Stimulated activated CD4-positive, alpha-beta T cell treated with anti-CD3 and anti-CD28 coated beads, Interleukin-1b, Interleukin-23, amount 100 ng/mL, for 24 hours (primary cell): ENCODE measurements at places on chromosomes 16 and 17.

DNA sequence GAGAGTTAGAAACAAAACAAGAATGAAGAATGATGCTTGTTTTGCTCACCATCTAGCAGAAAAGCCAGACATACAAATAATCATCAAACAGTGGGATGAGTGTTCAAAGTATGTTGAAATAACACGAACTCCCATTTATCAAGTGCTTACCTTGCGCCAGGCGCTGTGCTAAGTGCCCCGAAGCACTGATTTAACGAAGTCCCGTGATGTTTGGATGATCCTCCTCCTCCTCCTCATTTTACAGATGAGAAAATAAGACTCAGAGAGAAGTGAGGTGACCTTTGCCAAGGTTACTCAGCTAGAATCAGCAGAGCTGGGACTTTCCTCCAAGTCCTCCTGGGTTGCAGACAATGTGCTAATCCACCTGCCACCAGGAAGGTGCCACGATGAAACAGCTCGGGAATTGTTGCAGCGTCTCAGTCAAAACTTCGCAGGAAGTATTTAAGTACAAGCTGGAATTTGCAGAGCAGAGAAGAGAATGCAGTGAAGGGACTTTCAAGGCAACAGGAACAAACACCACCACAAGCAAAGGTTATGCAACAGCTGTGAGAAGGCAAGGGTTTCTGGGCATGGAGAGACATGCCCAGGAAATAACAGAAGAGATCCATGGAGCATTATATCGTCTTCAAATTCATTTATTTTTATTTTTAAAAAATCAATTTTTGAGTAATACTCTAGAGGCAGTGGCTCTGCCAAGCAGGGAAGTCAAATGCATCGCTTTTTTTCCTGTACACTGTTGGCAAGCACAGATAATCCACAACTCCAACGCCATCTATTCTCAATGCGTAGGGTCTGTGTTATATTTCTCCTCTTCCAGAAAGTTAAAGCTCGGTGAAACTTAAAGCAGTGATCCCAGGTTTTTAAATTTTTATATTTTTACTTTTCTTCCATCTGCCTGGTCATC, 11.1 kb downstream of the PRCD start:
- DNase-seq: no peak

DNA sequence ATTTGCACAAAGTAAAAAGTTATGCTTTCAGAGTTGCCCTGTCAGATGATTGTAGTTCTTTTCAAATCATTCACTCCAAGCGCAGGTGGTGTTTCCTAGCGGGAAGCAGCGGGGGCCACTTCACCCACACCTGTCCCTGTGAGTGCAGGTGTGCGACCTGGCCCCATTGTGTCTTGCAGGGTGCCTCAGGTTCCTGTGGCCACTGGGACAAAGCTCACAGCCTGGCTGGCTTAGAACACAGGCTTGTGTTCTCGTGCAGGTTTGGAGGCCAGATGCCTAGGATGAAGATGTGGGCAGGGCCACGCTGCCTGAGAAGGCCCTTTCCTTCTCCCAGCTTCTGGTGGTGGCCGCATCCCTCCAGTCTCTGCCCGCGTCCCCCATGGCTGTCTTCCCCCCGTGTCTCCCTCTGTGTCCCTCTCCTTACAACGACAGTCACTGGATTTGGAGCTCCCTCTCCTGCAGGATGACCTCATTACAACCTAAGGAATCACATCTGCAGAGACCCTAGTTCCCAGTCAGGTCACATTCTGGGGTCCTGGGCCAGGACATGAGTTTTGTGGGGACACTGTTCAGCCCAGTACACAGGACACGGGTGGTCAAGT, 90.5 kb downstream of the NPIPB11 start:
- no peak for DNase-seq

- no peak for DNase-seq
These were observed 9.9 kb upstream of the CMTM4 start for GRCh38 chr16:66706506-66706880.

GRCh38 chr17:64617125-64617780, 44.9 kb downstream of the SMURF2 start:
- DNase-seq: no peak

GRCh38 chr17:29720551-29720950, 97.8 kb upstream of the CORO6 start:
- DNase-seq: no peak

GRCh38 chr16:54792811-54793210, 137.9 kb upstream of the IRX5 start:
- no peak for DNase-seq

DNA sequence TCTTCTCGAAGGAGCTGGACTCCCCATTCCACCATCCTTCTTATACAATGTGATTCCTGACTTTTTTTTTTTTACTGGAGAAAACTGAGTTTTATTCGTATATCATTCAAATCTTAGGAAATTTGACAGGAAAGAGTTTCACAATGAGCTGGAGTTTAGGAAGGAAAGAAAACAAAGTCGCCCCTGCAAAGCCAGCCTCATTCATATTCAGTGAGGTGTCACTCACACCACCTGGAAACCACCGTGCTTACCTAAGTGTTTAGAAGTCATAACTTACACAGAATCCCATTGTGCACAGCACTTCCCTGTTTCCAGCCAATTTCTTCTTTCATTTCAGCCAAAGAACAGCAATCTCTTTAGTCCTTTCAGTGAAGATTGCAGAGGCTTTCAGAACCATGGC, 90.3 kb upstream of the CHMP6 start:
- no peak for DNase-seq

DNA sequence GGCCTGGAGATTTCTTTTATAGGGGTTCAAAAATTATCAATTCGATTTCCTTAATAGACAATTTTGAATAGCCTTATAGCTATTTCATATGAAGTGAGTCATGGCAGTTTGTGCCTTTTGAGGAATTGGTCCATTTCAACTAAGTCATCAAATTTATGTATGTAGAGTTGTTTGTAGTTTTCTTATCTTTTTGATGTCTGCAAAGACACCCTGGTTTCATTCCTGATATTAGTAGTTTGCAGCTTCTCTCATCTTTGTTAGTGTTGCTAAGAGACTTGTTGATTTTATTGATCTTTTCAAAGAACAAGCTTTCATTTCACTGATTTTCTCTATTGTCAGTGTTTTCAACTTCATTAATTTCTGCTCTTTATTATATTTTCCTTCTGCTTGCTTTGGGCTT, 44.2 kb downstream of the N4BP1 start:
- DNase-seq: no peak

DNA sequence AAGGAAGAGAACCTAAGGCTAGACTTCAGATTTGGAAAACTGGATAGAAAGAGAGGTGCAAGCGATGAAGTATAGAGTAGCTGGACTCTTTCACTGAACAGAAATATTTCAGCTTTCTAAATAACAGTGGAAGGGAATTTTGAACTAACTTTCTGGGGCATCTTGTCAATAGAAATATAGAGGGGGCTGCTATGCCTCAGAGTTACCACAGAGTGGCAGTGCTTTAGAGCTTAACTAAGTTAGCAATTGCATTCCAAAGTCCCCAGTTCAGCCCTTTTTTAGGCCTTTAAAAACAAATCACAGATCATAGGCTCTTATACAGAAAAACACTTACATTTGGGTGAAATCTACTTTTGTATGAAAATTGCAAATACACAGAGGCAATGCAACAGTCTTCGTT, 154.2 kb upstream of the CDH8 start:
- no peak for DNase-seq

GRCh38 chr17:55458978-55459377, 37.3 kb upstream of the MMD start:
- peak; percentile 54 for DNase-seq

DNA sequence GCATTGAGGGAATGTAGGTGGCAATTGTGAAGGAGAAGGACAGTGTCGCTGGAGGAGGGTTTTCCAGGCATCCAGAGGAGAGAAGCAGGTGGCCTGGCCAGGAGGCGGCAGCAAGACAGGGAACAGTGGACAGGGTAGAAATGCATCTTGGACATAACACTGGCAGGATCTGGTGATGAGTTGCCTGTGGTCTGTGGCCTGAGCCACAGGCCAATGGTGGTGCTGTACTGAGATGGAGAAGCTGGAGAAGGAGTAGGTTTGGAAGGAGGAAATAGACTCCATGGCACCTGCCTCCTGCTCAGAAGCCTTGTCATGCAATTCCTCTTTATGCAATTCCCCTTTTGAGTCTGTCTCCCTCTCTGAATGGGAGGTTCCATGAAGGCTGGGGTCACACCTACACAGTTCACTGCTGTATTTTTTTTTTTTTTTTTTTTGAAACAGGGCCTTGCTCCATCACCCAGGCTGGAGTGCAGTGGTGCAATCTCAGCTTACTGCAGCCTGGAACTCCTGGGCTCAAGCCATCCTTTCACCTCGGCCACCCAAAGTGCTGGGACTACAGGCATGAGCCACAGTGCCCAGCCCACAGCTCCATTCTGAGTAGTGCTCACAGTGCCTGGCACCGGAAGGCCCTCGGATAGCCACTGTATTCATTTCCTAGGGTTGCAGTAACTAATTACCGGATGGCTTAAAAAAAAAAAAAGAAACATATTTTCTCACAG, 13.5 kb upstream of the CACNG4 start:
- no peak for DNase-seq

DNA sequence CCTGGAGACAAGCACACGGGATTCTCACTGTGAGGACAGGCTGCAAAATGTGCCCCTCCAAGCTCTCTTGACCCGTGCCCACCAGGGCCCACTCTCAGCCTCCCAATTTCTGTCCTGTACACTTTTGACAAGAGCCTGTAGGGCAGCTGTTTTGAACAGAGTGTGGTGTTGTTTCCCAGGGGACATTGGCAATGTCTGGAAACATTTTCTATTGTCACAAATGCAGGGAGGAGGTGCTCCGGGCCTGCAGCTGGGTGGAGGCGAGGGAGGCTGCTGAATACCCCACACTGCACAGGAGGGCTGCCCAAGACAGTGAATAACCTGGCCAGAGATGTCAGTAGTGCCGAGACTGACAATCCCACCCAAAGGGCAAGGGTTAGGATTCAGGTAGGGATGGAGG, 10.5 kb downstream of the CEP295NL start:
- no peak for DNase-seq

- no peak for DNase-seq
These were observed 16.3 kb downstream of the MNT start for GRCh38 chr17:2384439-2385127.

GRCh38 chr17:80758481-80759376, 214.1 kb downstream of the RPTOR start:
- no peak for DNase-seq

GRCh38 chr16:25052151-25052511, 37.0 kb upstream of the ARHGAP17 start:
- no peak for DNase-seq

- DNase-seq: no peak
These were observed 4.4 kb downstream of the GAA start for GRCh38 chr17:80105762-80106161.

DNA sequence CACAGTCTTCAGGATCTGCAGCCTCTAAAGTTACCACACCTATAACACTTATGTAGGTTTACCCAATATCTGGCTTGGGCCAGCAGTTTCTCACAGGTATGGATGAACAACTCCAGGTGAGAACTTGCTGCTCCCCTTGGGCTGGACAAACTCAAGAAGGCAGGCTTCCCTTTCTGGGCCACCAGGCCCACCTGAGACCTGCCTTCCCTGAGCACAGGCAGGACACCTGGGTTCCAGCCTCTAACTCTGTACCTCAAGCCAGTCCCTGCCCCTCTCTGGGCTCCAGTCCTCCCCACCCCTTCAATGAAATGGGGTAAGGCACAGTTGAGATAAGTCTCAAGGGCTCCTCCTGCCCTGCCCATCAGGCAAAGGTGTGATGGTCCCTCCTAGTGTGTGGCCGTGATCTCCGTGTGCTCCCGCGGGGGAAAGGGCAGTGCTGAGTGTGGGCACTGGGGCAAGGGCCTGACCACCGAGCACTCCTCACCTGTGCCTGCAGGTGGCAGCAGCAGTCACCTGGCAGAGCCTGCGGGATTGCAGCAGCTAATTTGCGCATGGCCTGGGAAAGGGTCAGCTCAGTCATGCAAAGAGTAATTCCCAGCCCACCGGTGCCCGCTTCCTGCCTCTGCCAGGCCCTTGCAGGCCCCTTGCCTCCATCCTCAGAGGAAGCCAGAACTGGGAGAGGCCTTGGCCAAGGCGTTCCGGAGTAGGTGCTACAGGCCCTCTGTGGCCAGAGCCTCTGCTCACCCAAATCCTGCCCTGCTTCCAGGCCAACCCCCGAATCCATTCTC, 28.2 kb upstream of the ADGRG1 start:
- no peak for DNase-seq

GRCh38 chr16:85658504-85659326, 30.0 kb downstream of the GINS2 start:
- DNase-seq: no peak

GRCh38 chr16:48442379-48442778, 57.2 kb upstream of the SIAH1 start:
- DNase-seq: no peak

GRCh38 chr16:56341656-56342399, 83.5 kb downstream of the AMFR start:
- no peak for DNase-seq

DNA sequence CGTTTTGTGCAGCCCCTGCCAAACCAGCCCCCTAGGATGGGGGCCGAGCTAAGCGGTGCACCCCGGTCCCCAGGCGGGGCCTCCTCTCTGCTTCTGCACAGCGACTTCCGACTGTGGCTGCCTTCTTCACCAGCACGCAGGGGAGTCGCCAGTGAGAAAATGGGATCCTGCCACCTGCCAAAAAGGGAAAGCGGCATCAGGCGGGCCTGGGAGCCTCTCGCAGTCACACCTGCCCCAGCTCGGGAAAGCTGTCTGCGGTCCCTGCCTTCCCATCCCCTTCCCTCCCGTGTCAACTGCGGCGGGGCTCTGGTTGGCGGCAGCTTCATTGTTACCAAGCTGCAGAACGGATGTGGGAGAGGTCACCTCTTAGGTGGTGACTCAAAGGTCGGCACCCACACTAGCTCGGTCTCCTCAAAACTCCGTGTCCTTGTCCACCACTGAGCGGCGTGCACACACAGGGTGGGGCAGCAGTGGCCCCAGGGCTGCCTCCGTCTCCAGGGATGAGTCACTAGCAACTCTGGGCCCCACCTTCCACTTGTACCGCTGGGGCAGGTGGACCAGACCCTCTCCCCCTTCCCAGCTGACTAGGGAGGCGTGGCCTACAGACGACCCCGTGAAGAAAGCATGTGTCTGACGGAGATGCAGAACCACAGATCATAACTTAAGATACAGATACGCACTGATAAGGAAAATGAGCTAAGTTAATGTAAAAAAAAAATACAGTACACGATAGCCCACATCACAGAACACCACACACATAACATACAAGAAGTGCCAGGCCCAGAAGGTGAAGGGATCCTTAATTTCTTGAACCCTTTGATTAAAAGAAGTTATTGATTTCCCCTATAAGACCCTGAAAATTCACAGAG, 1.5 kb upstream of the PCYT2 start:
- DNase-seq: no peak

DNA sequence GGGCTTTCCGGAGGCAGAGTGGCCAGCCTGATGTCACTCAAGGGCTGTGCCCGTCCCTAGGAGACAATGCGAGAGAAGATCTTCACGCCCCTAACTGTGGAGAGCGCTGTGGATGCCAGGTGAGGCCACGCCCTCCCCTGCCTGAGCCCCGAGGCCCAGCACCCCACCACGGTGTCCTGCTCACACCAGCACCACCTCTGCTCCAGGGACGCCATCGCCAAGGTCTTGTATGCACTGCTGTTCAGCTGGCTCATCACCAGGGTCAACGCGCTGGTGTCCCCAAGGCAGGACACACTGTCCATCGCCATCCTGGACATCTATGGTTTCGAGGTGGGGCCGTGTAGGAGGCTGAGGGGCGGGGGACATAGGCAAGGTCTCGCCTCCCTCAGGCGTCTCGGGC, 27.8 kb downstream of the MYO15A start:
- DNase-seq: no peak
